Glutamatergic neuron (in vitro differentiated cells): ENCODE measurements at places on chromosomes 11 and 22. TPM values are rescaled to one million over a fixed set of nuclear protein-coding genes. Genes with fewer than 3 reads are reported as not detected.

The FREY1 gene
- total RNA-seq = 0.78 TPM

The PATE2 gene
- total RNA-seq = not detected

The APOBEC3C gene
- total RNA-seq = 0.71 TPM

The SPON1 gene
- total RNA-seq = 0.81 TPM

The GVQW3 gene
- 14.8 TPM for total RNA-seq

The TRPC6 gene
- 0.27 TPM for total RNA-seq

The SERPING1 gene
- total RNA-seq = 46.1 TPM

The PANX3 gene
- not detected for total RNA-seq

DNA sequence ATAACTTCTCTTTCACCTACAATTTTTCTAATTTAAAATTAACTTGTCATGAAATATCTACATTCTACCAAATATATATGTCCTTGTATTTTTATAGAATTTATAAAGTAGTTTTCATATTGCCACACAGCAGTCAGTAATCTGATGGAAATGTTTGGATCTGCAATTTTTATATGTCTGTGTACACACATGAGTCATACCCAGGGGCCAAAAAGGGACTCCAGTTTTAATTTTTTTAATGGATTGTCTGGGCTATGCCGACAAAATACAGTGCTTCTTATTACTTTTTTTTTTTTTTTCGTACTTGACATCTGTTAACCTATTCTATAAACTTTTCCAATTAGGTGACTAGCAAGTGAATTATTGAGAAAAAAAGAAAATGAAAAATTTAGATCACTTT is 6.3 kb downstream of the GUCY1A2 start:
- no peak for DNase-seq

DNA sequence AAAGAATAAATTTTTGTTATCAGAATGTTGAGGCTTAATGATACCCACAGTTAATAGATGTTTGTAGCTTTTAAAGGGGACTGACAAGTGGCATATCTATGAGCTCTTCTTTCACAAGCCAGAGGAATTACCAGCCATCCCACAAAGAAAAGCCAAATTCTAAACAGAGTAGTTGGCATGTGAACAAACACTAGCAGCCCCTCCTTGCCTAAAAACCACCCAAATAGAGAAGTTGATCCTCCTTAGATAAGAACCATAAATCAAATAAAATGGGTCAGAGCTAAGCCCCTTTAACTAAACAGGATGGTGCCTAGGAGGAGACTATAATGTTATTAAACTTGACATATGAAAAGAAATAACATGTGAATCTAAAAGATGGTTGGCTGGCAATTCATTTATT is 11.4 kb downstream of the LPXN start:
- DNase-seq = no peak

GRCh38 chr22:46076651-46077339 is 73.5 kb upstream of the PPARA start:
- no peak for DNase-seq

- DNase-seq = no peak
Measured at GRCh38 chr11:133040289-133040900, 491.9 kb downstream of the OPCML start.

DNA sequence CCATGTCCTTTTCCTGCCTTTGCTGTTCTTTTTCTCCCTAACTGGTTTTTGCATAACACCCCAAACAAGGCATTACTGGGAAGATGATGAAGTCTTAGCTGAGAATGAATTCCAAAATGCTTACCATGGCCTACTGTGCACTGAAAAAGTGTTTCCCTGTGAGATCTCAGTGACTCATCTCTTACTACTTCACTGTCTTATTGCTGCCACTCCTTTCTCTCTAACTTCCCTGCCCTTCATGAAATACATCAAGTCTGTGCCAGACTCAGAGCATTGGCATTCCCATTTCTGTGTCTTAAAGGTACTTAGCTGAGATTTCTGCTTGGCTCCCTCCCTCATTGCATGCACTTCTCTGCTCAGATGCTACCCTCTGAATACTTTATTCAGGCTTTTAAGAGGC is 49.1 kb upstream of the MUC15 start:
- DNase-seq = no peak

GRCh38 chr22:31728857-31729256 is 21.1 kb downstream of the PRR14L start:
- DNase-seq = no peak

GRCh38 chr11:25890626-25891260 is 441.2 kb upstream of the ANO3 start:
- DNase-seq = no peak

DNA sequence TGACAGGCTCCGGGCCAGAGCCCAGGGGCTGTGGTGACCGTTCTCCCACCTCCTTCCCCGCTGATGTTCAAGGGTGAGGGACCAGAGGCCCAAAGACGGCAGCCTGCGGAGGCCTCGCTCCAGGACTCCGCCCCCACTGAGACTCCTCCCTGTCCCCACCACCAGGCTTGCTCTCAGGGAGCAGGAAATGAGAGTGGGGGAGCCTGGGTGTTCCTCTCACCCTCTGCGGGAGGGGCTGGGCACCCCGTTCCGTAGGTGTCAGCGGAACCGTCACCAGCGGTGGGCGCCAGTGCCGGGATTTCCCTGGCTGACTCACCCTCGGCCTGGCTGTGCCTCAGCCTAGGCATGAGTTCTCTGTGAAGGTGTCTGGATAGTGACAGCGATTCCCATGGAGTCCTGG is 15.7 kb downstream of the DAGLA start:
- no peak for DNase-seq

GRCh38 chr11:64790205-64791095 is 12.1 kb upstream of the SF1 start:
- DNase-seq = no peak

DNA sequence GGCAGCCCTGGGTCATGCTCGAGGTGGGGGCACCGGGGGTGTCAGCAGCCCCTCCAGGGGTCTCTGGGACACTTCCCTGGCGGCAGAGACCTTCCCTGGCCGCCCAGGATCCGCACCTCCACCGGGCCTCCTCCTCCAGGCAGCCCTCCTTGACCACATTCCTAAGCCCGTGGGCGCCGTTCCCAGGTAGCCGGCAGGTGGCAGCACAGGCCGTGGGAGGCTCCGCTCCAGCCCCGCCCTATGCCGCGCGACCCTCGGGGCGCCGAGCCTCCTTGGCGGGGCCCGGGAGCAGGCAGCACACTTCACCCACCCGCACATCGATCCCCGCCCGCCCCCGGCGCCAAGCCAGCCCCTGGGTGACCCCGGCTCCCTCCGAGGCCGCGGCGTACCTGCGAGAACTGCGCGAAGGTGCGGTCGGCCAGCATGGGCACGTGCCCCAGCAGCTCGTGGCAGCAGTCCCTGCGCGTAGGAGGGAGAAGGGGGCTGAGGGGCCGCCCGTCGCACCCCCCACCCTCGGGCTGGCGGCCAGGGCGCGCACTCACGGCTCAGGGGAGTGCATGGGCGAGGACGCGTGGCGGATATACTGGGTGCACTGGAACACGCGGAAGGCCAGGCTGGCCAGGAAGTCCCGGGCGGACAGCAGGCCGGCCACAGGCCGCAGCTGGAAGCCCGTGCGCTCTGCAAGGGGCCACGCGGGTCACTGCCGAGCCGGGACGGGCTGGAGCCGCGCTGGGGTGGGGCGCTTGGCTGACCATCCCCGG is 5.3 kb upstream of the INS start:
- peak; percentile 81 for DNase-seq

DNA sequence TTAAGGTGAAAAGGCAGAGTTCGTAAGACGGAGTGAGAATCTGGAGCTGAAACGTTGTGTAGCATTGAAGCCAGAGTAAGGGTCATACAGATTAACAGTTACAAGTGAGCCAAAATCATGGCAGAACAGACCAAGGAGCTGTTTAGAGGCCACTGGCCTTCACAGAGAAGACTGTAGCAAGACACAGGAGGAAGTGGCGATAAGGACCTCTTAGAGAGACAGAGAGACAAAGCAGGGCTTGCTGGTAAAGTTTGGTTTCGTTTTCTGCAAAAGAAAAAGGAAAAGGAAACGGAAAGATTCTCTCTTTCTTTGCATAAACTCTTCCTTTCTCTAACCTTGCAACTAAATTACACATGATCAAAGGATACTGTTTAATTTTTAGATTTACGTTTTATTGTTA is 83.0 kb downstream of the AASDHPPT start:
- DNase-seq = no peak

DNA sequence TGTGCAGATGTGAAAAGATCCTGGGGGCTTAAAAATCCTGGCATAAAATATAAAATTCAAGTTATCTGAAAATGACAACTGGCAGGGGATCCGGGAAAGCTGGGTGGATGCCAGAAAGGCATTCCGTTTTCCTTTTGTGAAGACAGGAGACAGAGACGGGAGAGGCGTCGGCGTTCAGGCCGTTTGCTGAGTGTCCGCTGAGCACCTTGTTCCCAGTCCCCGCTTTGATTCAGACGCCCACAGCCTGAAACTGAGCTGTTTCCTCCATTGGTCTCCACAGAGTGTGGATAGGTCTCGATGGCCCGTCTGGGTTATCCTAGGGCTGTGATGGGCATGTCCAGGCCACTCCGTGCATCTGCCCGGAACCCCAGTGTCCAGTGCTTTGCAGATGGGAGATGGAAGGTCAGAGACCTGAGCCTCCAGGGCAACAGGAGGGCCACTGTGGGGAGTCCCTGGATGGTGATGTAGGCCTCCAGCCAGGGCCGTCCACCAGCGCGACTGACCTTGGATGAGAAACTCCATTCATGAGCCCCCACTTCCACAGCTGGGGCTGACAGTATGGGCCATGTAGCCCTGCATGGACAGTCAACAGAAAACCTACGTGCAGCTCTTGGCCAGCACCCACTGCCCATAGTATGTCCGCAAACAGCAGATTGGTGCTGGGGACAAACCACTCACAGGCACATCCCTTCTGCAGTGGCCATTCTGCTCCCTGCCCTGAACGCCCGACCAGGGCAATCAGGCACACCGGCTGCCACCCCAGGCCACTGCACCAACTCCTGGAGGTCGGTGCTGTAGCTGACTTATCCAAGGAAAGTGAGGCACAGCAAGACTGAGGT is 11.6 kb downstream of the MRGPRF start:
- no peak for DNase-seq

DNA sequence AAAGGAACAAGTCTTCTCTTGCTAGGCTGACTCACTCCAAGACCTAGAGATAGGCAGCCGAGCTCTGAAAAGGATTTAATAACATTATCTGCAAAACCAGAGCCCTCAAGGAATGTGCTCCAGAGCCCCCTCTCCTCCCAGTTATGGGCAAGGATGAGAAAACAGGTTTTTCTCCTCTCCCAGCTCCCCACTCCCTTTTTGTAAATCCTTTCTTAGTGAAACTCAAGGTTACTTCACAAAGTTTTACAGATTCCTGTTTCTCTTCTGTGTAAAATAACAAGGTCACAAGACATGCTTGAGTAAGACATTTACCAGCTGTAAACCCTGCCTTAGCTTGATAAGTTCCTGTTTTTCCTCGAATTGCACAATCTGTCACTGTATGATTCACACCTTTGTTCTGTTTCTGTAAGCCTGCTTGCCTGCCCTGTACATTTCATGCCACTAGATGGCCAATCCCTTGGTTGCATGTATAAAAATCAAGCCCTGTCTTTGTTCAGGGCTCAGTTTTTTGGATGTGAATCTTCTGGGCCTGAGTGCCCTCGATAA is 489.4 kb downstream of the KCNA4 start:
- DNase-seq = no peak

DNA sequence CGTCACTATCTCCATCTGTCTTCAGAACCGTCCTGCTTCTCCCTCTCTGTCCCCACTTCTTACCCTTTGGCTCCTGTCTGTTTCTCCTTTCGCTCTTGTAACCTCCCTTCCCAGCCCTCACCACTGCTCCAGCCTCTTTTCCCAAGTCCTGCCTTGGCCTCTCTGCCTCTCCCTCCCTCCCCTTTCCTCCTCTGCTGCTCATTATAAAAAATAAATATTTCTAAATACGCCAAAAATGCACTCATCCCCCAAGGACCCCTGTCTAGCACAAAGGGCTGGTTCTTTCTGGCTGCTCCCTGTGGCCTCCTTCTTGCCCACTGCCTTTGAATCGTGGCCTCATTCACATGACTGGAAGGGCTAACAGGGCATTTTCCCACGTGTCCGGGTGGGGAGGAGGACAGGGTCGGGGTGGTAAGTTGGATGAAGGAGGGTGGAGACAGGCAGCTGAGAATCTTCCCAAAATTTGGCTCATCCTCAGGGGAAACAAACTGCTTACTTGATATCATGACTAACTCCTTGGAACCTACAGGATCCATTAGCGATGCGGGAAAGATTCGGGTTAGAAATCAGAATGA is 26.4 kb upstream of the OAF start:
- no peak for DNase-seq

DNA sequence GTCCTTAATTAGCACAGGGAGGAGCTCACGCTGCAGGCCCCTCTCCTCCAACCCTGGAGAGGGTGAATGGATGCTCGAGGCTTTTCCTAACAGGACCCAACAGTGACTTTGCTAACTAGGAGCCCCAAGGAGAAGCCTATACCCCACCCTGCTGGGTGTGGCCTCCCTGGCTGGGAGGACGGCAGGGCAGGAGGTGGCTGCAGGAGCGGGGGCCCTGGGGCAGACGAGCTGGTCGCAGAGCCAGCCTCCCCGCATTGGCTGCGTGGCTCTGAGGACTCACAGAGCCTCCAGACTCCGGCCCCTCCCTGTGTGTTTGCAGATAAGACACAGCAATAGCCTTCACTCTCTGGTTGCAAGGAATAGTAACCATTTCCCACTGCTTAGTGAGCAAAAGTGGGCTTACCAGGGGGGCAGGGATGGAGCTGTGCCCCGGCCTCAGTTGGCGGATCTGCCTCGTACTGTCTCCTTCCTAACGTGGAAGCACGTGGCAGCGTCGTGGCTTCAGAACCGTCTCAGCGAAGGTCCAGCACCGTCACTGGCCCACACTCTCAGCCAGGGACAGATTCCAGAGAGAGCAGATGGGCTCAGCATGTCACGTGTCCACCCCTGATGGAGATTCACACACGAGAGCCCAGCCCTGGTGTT is 1087.5 kb downstream of the BRD1 start:
- no peak for DNase-seq

DNA sequence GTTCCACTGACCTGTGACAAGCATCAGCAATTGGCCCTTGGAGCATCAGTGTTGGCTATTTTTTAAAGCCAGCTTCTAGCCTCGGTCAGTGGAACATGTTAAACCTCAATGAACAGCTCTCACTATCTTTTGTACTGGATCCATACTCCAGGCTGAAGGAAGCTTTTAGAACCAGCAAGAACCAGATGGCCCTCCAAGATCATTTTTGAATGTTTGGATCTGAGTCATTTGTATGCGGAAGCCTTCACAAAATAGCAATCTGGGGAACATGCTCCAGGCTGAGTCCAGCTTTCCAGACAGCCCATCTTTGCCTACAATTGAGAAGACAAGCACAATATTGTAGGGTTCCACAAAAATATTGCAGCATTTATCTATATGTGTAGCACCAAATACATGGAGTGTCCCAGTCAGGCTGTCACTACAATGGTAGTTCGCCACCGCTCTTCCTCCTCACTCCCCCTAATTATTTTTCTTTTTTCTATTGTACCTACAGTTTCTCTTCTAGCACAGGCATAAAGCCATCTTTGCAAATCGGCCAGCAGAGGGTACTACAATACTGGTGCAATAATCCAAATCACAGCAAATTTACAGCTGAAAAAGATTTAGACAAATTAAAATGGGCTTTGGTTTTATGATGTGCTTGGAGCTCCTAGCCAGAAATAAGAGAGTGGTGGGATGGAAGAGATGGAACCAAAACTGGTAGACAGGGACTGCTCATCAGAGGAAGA is 177.4 kb upstream of the BLID start:
- no peak for DNase-seq
